ENCODE measurements at places on chromosomes 7 and 10.

GRCh38 chr7:104130726-104131125 lies 77.1 kb downstream of the ORC5 start:
- no peak for DNase-seq

DNA sequence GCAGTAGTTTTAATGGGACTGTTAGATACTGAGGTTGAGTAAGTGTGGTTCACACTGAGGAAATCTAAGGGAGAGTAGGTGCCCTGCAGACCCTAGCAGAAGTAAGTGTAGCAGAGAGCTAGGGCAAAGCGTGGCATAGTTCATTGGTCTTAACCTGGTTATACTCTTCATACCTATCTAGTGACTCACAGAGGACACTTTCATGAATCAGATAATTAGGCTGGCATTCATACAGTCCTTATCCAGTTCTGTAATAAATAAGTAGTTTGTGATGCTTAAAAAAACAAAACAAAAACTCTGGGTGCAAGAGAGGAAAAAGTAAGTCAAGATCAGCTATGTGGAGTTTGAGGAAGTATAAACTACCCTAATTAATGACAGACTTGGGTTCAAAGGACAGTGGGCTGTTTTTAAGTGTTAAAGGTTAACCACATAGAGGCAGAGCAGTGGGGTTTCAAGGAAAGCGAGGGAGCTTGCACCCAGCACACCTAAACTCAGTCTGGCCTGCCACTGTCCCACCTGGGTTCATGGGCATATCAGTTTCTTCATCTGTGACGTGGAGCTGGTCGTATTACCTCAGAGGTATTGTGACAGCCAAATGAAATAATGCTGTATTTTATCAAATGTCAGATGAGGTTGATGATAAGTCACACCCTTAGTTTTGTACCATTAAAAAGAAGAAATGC lies 27.1 kb downstream of the LMTK2 start:
- DNase-seq: no peak

DNA sequence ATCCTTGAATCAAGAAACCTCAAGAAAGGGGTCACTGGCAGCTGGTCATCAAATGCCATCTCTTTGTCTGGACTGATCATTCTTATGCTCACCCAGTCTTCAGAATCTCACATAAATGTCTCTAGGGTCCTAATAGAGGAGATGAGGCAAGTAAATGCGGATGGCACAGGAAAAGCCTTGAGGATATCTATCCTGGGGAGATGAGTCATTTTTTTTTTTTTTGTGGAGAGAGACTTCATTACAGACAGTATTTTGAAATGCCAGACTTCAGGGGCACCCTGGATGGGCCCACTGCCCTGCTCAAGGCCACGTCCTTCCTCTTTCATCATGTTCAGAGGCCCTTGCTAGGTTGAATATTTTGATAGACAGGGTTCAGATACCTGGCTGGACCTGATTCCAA lies 19.5 kb upstream of the PLPP4 start:
- no peak for DNase-seq

GRCh38 chr7:121395494-121395960 lies 581 bp downstream of the FAM3C start:
- DNase-seq: no peak

GRCh38 chr7:80095545-80095944 lies 39.1 kb upstream of the GNAI1 start:
- DNase-seq: no peak

- DNase-seq: no peak
Measured at GRCh38 chr7:455110-455928, 64.3 kb downstream of the PDGFA start.

DNA sequence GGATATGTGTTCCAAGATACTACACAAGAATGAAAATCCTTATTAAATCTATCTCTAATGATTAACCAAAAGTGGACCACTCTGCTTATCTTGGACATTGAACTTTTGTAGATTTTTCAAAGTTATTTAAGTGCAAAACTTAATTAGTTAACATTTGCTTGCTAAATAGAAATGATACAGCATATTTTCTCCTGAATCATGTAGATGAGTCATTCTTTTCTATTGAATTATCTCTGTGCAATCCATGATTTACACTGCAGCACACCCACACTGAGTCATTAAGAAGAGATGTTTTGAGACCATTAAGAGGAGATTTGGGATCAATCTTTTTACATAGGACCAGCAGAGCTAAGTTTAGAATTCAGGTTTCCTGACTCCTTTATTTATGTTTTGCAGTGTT lies 6.6 kb upstream of the ABCC2 start:
- DNase-seq: no peak

- no peak for DNase-seq
Measured at GRCh38 chr7:2610898-2611297, 20.9 kb upstream of the TTYH3 start.
